LHCN-M2 (cell line): ENCODE measurements at places on chromosomes 3 and 15. TPM values are rescaled to one million over a fixed set of nuclear protein-coding genes. Genes with fewer than 3 reads are reported as not detected.

Gene ZNF501
- total RNA-seq, result 0.45 and 1.3 TPM in 2 replicates

Gene PLSCR2
- not detected in 2 replicates for total RNA-seq

Gene CAMKV
- 0.06 TPM in 1 of 2 replicates, not detected in the other for total RNA-seq

Gene ZNF445
- 4.9 and 6.3 TPM in 2 replicates for total RNA-seq

Gene LOXL1
- 503 and 596 TPM in 2 replicates for total RNA-seq

Gene ROPN1B
- not detected in 2 replicates for total RNA-seq

Gene LRTM1
- total RNA-seq, result not detected in 2 replicates

Gene SPESP1
- 7.9 TPM in 2 replicates for total RNA-seq

Gene SUCLG2
- 107 and 108 TPM in 2 replicates for total RNA-seq

Gene EPHB1
- 0.57 and 0.77 TPM in 2 replicates for total RNA-seq

Gene DZIP1L
- 18.3 and 18.9 TPM in 2 replicates for total RNA-seq
